GM13977 (cell line): ENCODE measurements at places on chromosomes 3 and 15.
A peak's percentile ranks its signal among the peaks of the same experiment; 100 is the strongest.

GRCh38 chr15:63238796-63239195 is 38.6 kb upstream of the APH1B start:
- DNase-seq: peak; percentile 33

DNA sequence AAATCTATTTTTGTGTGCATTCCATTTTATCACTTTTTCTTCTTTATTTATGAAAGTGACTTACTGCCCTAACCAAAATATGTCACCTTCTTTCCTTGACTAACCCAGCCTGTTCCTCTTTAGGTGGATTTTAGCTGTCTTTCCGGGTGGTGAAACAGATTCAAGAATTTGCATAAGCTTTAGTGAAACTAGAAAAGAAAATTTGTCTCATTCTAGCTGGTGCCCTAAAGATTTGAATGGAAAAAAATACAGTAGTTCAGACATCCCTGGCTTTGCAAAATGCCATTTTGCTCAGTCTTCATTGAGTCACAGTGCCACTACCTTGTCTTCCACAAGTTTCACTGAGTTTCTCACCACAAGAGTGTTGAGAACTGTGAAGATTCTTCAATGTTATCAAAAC is 28.2 kb upstream of the CCDC50 start:
- peak; percentile 30 for DNase-seq

- DNase-seq: no peak
Measured at GRCh38 chr3:36381311-36381956, 1.1 kb downstream of the STAC start.

- DNase-seq: no peak
Measured at GRCh38 chr15:60134609-60135008, 130.5 kb downstream of the FOXB1 start.

DNA sequence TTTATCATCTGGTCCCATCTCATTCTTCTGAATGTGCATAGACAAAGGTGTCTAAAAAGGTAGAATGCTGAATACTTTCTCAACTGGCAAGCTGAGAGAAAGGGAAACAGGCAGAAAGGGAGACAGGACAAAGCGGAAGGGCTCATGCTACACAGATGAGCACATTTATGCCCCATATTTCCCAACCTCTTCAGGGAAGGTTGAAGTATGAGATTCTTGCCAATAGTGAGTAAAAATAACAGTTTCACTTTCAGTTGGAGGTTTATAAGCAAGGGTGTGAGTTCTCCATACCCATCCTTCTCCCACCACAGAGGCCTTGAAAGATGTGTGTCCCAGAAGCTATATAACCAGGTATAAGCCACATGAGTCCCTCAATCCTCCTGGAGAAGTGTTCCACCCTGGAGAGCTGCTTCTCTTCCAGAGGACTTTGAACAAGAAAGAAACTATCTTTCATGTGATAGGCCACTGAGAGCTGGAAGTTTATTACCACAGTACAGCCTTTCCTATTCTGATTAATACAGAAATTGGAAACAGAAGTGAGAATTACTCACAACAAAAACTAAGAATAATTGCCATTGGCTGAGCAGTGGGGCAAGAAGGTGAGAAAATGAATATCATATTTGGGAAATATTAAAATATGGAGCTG is 709.4 kb upstream of the NR2F2 start:
- DNase-seq: no peak

DNA sequence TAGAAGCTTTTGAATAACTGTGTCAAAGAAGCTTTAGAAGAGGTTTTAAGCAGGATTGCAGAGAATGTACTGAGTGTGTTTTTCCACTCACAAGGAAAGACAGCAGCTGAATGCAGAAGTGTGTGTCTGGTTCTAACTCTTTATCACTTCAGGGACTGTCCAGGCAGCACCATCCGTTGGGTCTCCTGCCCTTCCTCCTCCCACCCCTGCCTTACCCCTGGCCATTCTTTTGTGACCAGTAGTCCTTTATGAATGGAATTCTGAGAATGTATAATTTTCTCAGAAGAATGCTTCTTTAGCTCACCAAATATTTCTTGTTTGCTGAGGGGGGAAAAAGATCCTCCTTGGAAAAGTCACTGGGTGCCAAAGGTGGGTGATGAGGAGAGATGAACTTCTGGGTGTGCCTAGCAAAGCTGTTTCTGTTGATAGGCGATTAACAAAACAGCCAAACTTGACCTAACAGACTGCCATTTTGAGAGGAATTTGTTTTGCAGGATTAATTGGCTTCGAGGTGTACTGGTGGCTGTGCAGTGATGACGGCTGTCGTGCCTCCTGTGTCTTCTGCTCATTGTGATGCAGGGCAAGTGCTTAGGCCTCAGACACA is 70.9 kb downstream of the IGF1R start:
- DNase-seq: no peak

- DNase-seq: no peak
Measured at GRCh38 chr15:46091860-46092450, 457.1 kb downstream of the SQOR start.

DNA sequence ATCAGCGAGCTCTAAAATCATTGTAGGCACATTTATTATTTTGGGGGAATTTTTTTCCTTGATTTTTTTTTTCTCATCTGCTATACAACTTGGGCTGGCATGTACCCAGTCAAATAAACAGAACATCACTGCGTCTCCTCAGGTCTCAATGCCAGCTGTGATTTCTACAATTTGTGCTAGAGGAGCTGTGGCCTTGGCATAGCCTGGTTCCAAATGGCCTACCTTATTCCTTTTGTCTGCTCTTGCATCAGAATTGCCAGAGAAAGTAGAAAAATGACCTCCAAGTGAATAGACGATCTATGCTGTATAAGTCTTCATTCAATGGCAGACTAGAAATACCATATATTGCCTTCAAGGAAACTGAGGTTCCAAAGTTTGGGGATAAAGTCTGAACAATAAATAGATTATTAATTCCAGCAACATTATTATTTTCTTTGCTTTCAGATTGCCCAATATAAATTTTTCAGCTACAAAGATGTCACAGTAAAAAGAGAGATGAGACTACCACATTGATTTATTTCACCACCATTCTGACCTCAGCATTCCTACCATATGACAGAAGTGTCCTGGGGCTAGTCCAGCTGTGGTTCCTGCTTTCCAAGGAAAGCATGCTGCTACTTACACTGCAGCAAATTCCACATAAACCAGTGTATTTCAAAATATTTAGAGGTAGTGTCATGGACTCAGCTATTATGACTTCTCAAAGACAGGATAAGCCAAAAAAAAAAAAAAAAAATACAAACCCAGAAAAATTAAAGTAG is 493.9 kb upstream of the ZNF385D start:
- no peak for DNase-seq

DNA sequence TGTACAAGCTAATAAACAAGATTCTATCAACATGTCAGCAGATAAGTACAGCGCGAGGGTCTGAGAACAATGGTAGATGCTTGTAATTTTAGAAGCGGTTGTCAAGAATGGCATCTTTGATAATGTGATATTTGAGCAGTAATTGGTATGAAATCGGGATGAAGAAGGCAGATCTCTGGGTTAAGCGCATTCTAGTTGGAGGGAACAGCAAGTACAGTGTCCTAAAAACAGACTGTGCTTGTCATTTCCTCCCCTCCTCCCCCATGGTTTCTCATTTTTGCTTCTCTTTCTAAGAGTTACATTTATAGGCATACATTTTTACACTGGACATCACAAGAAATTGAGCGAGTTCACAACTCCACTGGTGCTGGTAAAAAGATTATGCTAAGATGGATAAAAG is 23.3 kb downstream of the TGFBR2 start:
- no peak for DNase-seq

DNA sequence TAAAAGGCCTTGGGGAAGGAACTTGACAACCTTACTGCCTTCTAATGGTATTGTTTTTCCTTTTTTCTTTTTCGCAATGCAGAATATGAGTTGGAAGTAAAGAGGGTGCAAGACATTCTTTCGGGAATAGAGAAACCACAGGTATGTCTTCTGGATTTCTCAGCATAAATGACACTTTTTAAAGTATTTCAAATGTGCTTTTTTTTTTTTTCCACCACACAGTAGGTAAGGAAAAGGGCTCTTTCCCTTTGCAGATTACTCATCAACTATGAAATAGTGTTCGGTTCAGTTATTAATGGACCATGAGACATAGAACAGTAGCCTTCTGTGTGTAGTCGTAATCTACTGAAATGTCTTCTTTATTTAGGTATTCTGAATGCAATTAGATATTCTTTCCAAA is 162.4 kb downstream of the GHSR start:
- DNase-seq: no peak

DNA sequence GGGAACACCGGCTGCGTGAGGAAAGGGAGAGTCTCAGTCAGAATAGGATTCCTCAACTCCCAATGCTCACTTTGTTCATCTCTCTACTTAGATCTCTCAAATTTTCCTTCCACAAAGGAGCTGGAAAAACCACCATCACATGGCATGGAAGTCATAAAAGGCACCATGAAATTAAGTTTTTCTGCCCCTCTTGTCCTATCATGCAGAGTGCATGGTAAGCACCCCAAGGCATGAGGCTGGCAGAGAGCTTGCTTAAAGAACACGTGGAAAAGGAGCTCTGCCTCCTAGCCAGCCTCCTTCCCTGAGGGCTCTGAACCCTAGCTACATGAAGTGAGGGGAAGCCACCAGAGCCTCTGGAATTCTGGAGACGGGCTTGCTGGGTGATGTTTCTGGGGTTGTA is 17.8 kb downstream of the STIMATE start:
- DNase-seq: no peak

GRCh38 chr3:44130249-44130648 is 111.4 kb upstream of the TOPAZ1 start:
- no peak for DNase-seq

- no peak for DNase-seq
Measured at GRCh38 chr3:101027286-101027685, 34.1 kb upstream of the ABI3BP start.

DNA sequence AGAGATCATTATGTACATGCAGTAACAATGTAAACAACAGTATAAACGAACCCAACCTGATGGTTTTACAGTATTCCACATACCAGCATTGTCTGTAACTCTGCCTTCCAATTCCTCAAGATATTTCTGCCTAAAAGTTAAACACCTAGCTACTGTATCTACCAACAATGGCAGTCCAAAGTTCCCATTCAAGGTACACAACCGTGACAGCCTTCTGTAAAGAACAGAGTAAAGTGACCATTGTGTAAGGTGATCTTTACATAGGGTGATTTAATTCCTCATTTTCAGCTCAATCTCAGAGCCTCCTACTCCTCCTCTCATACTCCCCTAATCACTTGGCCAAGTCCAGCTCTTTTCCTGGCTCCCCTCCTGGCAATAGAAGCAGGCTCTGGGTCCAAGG is 10.4 kb downstream of the SECISBP2L start:
- no peak for DNase-seq

DNA sequence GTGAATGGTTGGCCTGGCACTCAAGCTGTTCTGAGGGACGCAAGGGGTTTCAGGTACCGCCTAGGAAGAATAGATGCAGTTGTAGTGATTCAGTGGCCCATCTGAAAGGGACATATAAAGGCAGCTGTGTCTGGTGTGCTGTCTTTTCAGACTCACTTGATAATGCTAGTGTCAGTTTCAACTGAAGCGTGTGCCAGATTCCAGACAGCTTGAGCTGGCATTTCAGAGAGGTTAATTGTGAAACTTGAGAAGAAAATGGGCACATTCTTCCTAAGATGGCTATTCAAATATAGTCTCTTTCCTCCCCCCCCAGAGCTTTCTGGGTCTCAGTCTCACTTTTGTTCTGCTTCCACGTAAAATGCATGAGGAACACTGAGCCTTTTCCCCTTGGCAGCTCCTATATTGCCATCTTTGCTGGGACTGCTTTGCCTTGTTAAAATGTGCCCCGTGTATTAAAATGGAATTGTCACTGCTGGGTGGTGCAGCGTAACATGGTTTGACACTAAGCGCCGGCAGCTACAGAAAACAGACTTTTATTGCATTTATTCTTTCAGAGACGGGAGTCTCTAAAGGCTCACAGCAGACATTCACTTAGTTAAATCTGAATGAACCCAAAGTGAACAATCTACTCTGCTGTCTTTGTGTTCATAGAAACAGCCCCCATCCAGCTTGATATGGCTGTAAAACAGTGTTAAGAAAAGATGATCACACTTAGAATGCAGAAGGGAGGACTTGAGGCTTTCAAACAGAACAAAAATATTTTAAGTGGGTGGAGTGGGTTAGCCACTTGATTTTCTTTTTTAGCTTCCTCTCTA is 478.7 kb downstream of the RBMS3 start:
- DNase-seq: no peak

- DNase-seq: no peak
Measured at GRCh38 chr15:90239371-90239770, 5.4 kb downstream of the GDPGP1 start.

- DNase-seq: no peak
Measured at GRCh38 chr15:46222826-46223225, 588.0 kb downstream of the SQOR start.

- no peak for DNase-seq
Measured at GRCh38 chr15:48266024-48266689, 60.1 kb downstream of the SLC12A1 start.

DNA sequence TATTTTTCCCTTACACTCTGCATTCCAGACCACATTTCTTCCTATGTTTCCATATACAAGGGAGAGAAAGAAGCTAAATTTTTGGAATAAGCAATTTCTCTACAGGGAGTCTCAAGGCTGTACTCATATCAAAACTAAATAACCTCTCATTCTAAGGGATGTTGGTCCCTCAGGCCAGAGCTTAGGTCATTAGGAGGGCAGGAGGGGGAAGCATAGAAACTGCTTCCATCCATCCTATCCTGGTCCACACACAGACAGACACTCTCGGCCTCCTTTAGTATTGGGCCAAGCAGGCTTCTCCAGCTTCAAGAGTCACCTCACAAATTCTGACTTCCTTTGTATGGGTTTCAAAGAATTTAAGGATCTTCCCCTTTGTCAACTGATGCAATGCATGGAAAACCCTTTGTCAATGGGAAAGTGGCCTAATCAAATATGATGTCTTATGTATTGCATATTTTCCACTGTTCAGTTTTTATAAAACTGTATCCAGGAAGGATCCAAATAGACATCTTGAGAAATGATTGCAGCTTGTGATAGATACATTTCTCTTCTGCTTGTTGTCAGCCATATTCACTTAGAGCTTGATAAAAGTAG is 140.7 kb upstream of the RARB start:
- no peak for DNase-seq

DNA sequence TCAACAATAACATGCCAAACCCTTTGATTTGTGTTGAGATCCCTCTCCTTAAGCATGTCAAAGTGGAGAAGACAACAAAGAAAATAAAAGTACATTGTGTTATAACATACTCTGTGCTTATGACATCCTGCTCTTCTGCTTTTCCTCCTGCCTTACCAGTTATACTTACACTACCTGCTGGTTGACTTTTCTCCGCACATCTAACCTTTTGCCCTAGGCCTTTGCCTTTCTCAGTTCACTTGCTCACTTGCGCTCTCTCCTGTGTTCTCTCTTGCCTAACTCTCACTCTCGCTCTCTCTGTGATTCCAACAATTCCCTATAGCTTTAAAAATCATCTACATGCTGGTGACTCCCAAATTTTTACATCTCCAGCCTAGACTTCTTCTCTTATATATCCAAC is 5.7 kb downstream of the DNAH12 start:
- DNase-seq: no peak

- DNase-seq: no peak
Measured at GRCh38 chr3:96209699-96210098, 604.7 kb upstream of the EPHA6 start.

GRCh38 chr3:188365988-188366698 is 212.2 kb downstream of the LPP start:
- DNase-seq: no peak
